Prostate gland (tissue), 2 donors: ENCODE measurements at places on chromosomes 4 and X.

DNA sequence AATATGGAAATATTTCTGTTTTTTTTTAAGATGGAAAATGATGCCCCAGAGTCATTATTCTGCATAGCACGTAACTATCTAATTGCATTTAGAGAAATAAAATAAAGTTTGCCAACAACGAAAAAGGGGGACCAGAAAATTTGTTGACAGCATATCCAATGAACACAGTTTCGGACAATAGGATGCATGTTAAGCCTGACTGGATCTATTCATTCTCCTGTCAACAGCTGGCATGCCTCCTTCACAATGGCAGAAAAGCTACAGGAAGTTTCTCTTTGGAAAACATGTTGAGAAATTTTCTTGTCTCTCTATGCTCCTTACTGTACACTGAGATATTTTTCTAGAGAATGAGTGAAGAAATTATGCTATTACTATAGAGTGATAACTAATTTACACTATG lies 262.5 kb downstream of the GRID2 start:
- DNase-seq: no peak

DNA sequence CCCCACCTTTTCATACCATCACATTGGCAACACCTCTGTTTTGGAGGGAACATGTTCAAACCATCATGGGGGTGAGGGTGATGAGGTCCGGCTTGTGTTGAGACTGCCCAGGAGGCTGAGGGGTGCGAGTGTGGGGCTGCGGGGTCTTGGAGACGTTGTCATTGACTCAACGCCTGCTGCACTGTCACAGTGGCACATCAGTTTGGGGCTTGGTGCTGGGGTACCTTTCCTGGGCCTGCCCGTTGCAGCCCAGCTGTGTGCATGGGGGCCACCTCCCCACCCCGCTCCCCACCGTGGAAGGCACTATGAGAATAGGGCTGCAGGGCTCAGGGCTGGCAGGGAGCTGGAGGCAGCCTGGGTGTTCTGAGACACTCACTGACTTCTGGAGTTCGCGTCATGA lies 2.3 kb downstream of the HTRA3 start:
- no peak for DNase-seq

GRCh38 chr4:26912069-26912468 lies 51.4 kb downstream of the STIM2 start:
- no peak for DNase-seq

GRCh38 chrX:37776987-37777325 lies 2.9 kb upstream of the CYBB start:
- DNase-seq: no peak

DNA sequence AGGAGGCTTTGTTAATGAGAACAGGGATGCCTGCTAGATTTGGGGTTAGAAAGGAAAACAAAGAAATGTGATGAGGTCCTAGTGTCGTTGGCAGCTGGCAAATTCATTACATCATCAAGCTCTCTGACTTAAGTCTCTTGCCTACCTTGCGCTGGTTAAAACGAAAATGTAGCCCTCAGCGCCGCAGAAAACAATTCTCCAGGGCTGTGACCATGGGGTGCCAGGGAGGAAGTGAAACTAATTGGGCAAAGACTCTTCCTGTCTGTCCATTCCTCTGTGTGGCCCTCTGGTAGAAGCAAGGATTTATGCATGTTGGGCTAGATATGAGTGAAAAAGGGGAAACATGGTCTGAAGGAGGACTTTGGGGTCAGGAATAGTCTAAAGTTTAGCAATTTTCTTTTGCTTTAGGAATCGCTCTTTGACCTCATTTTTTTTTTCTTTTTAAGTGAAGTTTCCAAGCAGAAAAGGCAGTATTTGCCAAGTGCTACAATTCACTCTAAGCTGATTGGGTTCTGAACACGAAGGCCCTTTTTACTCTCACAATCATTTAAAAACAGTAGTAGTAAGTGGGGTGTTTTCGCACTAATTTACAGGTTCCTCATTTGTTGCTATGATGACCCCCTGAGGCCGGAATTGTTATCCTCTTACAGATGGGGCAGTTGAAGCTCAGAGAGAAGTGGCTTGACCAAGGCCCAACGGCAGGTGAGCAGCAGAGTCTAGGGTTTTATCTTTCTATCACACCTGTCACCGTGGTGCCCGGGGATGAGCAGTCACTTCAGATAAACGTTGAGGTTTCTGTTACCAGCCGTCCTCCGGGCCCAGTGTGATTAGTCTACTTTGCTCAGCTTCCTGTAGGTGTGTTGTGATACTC lies 27.3 kb upstream of the CHRNA9 start:
- no peak for DNase-seq

DNA sequence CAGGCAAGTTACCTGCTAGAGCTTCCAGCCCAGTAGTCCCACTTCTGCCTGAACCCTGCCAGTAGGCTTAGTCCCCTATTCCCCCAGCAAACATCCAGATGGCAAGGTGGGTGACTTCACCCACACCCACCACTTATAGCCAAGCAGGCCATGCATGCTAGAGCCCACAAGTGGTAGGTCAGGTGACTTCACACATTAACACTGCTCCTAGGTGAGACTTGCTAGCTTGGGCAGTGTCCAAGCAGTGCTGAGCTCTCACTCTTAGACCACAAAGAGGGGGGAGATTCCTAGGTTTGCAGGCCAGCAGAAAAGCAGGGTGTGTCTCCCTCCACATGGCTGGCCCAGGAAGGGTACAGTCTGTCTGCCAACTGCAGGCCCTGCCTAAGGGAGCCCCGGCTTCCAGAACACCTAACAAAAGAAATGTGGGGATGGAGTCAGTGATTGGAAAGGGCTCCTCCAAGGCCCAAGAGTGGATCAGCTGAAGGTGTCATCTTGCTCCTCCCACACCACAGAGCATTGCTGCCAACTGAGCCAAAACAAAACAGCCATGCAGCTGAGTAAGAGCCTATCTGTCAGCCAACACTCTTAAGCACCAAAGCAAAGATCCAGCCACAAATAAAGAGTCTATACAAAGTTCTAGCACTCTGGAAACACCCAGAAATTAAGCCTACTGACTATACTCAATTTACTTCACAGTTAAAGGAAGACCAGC lies 158.1 kb upstream of the USP38 start:
- no peak for DNase-seq

GRCh38 chrX:140318296-140318695 lies 186.6 kb downstream of the SOX3 start:
- no peak for DNase-seq
